ENCODE measurements at places on chromosomes 7 and 10.

GRCh38 chr10:23275355-23275754, 69.2 kb downstream of the C10orf67 start:
- DNase-seq = no peak

DNA sequence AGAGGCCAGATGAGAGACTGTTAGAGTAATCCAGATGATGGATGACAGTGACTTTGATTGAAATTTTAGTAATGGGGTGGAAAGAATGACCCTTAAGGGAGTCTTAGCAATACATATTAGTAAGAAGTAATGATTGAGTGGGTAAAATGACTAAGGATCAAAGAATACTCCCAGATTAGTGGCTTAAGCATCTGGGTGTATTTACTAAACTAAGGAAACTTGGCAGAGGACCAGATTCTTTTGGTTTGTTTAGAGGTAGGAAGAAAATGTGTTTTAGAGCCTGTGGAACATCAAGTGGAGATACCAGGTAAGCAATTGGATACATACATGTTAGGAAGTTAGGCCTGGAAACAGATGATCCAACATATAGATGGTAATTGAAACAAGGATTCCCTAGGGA, 58.8 kb upstream of the ADRA2A start:
- no peak for DNase-seq

DNA sequence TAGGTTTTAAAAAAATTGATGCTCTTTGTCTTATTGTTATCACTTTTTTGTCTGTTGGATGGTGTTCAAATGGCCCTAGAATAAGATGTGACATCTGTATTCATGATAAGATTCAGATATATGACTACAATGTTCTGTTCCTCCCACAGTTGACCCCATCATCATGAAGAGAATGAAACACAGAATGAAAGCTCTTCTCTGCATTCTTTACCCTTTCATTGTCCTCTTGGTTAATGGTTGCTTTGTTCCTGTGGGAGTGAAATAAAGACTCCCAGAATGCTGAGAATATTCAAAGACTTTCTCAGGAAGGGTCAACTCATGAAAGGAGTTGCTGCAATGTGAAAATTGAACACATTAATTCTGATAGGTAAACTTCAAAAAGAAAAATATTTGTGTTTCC, 1015.8 kb downstream of the SORCS3 start:
- DNase-seq = no peak

DNA sequence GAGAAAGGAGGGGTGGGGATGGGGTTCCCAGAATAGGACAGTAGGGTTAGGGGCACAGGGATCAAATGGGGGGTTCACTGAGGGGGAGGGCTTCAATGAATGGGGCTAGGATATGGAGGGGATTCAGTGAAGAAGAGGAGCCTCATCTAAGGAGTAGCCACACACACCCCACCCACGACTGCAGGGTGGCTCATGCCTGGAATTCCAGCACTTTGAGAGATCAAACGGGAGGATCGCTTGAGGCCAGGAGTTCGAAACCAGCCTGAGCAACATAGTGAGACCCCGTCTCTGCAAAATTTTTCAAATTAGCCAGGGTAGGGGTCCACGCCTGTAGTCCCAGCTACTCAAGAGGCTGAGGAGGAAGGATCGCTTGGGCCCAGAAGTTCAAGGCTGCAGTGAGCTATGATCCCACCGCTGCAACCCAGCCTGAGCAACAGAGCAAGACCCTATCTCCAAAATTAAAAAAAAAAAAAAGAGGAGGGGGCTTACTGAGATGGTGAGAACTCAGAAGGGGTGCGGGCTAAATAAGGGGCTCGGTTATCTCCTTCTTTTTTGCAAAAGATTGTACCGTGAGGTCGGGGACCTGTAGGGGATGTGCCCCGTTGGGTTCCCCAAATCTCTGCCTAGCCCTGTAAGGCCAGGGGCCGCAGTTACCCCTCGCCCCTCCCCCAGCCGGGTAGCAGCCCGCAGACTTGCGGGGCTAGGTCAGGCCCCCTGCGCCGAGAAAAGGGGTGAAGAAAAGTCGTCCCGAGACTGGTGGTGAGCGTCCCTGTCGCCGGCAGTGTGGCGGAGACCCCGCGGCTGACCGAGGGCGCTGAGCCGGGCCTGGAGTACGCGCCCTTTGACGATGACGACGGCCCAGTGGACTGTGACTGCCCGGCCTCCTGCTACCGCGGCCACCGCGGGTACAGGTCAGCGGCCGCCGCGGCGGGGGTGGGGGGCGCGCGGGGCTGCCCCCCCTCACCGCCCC, 43.1 kb upstream of the HSPB1 start:
- DNase-seq = no peak

DNA sequence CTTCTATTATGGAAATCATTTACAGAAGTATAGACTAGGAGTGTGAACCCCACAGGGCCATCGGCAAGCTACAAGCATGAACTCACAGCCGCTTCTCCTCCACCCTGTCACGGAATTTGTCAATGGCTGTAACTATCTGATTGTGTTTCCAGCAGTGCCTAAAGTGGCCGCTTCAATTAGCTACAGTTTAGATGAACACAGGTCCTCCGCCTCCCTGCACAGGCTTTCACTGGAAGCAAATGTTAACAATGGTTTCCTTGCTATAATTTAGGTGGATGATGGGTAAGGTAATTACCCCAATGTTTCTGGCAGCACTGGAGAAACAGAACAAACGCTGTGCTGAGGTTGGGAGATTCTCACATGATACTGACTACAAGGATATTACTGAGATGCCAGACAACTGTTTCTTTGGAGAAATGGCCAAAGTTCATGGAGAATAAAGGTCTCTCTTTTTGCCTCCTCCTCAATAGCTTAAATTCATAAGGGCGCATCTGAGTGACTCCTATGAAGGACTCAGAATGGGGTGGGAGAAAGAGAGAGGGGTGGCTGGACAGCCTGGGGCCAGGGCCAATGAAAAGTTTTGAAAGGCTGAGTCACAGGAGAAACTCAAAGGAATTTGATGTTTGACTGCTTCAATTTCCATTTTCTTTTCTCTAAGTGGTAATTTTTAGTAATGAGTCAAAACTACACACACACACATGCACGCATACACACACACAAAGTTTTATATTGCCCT, 78.9 kb downstream of the SVIL start:
- no peak for DNase-seq

- no peak for DNase-seq
Observed at GRCh38 chr10:69766161-69766910, 35.4 kb upstream of the COL13A1 start.

GRCh38 chr10:3046210-3046779, 21.1 kb upstream of the PFKP start:
- DNase-seq = no peak

Measured in GM19239 (cell line).